BJ (cell line): ENCODE measurements at places on chromosomes 4 and X.
A peak's percentile ranks its signal among the peaks of the same experiment; 100 is the strongest.

- no peak for DNase-seq
These were observed 66.1 kb downstream of the BMP3 start for GRCh38 chr4:81096566-81096965.

DNA sequence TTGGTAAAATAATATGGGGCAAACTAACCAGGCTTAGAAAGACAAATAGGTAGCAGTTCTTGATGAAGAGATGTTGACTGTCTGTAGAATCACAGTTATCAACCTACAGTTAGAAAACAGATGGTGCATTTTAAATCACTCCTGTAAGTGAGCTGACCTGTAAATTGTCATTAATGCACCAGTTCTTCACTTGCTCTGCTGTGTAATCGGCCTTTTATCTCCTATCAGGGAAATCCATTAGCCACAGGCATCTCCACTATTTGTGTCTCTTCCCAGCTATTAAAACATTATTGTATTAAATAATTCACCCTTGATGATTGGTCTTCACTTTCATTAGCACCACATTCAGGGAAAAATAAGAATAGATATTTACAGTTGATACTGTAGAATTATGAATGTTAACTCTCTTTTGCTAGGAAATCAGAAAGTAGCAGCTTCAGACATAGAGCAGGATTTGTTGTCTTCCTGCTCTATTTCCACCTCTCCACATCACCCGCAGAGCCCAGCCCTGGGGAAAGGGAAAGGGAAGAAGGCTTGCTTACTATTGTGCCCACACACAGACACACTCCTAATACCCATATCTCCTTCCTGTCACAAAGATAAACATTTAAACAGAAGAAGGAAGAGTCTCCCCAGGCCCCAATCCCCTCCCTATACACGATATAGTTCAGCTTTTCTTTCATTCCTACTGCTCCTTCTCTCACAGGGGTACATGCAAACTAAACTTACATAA, 97.1 kb downstream of the REELD1 start:
- DNase-seq = no peak

DNA sequence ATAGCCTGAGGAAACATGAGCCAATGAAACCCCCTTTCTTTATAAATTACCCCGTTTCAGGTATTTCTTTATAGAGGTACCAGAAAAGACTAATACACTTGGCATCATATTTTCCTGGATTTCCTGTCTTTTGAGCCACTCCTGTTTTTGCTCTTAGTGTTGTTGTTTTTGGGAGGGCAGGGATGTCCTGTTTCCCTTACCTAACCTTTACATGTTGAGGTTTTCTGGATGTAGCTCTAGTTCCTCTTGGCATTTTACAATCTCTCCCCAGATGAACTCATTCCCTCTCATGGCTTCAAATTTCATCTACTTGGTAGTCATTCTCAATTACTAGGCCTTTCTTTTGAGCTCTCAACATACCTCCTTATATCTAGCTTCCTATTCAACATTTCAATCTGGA, 104.1 kb upstream of the MAB21L2 start:
- no peak for DNase-seq

DNA sequence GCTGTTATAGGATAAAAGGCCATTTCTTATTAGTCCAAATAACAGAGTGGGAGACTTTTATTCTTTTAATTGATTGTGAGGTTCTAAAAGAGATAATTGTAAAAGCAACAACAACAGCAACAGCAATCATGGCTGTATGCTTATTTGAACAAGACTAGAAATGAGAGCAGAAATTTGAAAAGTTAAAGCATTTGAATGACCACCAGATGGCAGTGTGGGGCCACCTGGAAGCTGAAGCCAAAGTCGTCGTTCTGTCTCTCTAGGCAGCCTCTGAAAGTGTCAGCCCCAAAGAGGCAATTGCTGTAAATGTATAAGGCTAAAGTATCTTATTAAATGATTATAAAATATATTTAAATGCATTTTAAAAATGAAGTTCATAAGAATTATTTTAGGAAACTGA, 42.2 kb downstream of the SH2D1A start:
- no peak for DNase-seq

- peak; percentile 9 for DNase-seq
These were observed 508.9 kb upstream of the FTHL17 start for GRCh38 chrX:31580726-31581125.

DNA sequence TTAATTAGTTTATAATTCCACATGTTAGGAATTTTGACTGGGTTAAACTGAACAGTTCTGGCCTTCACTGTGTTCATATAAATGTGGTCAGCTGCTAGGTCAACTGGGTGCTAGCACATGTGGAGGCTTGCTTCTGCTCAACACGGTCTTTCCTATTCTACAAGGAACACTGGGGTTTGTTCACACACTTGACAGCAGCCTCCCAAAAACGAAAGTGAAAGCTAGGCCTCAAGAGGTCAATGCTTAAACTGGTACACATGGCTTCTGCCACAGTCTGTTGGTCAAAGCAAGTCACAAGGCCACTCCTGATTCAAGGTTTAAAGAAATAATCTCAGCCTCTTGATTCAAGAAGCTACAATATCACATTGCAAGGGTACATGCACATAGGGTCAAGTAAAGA, 126.5 kb downstream of the QDPR start:
- DNase-seq = no peak

- no peak for DNase-seq
These were observed 107.3 kb upstream of the PRDX4 start for GRCh38 chrX:23559975-23560374.

DNA sequence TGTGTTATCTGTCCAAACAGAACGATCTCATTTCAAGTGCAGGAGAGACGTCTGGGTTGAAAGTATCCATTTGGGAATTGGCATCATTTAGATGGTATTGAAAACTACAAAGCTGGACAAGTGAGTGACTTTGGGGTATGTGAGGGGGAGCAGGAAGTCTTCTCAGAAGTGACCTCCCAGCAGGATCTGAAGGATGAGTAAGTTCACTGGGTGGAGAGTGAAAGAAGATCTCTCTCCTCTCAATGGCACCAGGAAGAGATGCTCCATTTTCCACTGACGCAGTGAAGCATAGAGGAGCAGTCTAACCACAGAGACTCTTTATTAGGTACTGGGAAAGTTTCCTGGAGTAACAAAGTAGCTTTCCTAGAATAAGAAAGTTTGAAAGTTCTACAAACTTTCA, 161.0 kb downstream of the CPE start:
- no peak for DNase-seq

GRCh38 chrX:69546978-69547377, 42.9 kb downstream of the NALF2 start:
- DNase-seq = no peak

- DNase-seq = no peak
These were observed 4.4 kb upstream of the CXorf38 start for GRCh38 chrX:40651620-40652223.

DNA sequence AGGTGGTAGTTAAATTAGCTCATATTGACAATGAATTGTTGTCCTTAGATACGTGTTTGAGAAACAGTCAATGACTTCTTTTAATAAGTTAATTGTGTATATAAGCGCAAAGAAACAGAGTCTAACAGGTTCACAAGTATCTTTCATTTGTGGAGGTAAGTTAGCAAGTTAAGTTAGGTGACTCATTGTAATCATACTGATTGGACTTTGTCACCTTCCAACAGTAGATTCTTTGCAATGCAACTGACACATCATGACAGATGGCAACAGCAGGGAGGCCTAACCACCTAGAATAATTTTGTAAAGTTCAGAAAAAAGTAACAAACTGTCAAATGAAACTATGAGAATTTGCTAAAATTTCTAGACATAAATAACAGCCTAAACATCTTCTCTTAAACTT, 207.6 kb upstream of the PITX2 start:
- DNase-seq = no peak

DNA sequence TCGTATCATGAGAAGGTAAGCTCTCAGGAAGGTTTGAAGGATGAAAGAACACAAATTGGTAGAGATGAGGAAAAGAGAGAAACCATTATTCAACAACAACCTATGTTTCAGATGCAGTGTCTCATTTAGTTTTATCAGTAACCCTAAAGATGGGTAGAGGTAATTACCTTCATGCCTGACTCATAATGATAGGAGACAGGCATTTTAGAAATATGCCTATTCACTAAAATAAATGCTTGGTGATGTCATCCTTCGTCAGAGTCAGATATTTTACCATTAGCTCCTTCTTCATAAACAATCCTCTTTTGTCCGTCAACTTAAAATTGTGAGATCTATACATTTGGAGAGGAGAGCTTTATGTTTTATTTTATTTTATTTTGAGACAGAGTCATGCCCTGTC, 21.5 kb upstream of the RNF150 start:
- DNase-seq = no peak

GRCh38 chr4:8639021-8639420, 46.5 kb downstream of the CPZ start:
- no peak for DNase-seq

- DNase-seq = no peak
These were observed 15.8 kb upstream of the SLC25A4 start for GRCh38 chr4:185127021-185127925.

GRCh38 chrX:126552313-126553022, at the start of gene DCAF12L1:
TSS of gene DCAF12L1 (minus strand) at chrX:126552814. CDS start at chrX:126552608, 206 bp downstream.
- no peak for DNase-seq

DNA sequence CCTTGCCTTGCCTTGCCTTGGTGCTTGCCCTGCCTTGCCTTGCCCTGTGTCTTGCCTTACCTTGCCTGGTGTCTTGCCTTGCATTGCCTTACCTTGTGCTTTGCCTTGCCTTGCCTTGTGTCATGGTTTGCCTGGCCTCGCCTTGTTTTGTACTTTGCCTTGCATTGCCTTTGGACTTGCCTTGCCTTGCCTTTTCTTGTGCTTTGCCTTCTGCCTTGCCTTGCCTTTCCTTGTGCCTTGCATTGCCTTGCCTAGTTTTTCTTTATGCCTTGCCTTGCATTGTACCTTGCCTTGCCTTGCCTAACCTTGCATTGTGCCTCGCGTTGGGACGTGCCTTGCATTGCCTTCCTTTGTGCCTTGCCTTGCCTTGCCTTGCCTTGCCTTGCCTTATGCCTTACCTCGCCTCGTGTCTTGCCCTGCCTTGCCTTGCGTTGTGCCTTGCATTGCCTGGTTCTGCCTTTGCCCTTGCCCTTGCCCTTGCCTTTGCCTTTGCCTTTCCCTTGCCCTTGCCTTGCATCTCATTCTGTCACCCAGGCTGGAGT, 82.8 kb downstream of the TAB3 start:
- no peak for DNase-seq

DNA sequence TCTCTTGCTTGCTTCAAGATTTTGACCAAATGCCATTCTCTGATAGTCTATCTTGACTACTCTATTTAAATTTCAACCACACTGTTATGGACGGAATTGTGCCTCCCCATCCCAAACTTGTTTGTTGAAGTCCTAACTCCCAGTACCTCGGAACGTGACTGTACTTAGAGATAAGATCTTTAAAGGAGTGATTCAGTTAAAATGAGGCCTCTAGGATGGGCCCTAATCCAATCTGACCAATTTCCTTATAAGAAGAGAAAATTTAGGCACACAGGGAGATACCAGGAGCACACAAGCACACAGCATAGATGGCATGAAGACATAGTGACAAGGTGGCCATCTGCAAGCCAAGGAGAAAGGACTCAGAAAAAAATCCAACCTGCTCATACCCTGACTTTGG, 269.9 kb downstream of the KCNIP4 start:
- peak; percentile 24 for DNase-seq

DNA sequence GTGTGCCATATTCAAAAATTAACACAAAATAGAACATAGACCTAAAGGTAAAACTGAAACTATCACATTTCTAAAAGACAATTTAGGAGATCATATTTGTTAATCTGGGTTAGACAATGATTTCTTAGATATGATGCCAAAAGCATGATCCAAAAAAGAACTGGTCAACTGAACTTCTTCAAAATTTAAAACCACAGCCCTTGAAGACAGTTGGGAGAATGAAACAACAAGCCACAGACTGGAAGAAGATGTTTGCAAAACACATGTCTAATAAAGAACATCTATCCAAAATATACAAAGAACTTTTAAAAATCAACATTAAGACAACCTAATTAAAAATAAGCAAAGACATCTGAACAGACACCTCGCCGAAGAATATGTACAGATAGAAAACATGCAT, 19.5 kb downstream of the COMMD8 start:
- no peak for DNase-seq

- no peak for DNase-seq
These were observed 16.4 kb upstream of the PORCN start for GRCh38 chrX:48492293-48492910.

- DNase-seq = no peak
These were observed 62.7 kb downstream of the SLC9A6 start for GRCh38 chrX:136047969-136048368.

DNA sequence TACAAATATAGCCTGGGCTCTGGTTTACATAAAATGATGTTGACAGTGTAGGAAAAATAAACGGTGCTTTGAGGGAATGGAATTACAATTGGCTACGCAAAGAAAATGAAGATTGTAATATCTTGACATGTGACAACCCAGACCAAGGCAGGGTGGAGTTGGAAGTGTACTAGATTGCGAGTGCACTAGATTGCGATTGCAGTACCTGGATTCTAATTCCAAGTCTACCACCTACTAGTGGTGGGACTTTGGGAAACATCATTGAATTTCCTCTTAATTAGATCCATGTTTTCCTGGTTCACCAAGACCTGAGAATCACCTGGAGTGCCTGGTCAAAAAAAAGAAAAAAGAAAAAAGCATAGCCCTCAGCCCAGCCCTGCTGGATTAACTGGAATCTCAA, 18.6 kb downstream of the EGF start:
- DNase-seq = no peak

DNA sequence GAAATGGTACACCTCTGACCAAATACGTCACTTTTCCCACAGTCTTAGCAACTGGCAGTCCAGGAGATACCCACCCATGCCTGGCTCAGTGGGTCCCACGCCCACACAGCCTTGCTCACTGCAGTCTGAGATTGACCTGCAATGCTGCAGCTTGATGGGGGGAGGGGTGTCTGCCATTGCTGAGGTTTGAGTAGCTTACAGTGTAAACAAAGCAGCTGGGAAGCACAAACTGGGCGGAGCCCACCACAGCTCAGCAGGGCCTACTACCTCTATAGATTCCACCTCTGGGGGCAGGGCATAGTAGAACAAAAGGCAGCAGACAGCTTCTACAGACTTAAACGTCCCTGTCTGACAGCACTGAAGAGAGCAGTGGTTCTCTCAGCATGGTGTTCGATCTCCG, 52.7 kb downstream of the AMER1 start:
- no peak for DNase-seq

- DNase-seq = no peak
These were observed 122.4 kb downstream of the RASL11B start for GRCh38 chr4:52984462-52984881.

DNA sequence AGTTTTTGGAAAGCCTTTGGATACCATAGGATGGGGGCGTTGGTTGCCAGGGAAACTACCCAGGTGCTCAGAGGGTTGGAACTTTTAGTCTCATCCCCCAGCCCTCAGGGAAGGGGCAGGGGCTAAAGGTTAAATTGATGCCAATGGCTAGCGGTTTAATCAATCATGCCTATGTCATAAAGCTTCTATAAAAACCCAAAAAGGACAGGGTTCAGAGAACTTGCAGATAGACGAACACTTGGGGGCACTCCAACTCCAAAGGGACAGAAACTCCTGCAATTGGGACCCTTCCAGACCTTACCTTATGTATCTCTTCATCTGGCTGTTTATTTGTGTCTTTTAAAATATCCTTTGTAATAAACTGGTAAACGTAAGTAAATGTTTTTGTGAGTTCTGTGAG, 30.0 kb upstream of the GPR173 start:
- no peak for DNase-seq

- no peak for DNase-seq
These were observed 2.7 kb downstream of the SLC39A8 start for GRCh38 chr4:102342404-102343074.
